ENCODE measurements at places on chromosomes 5 and 9.

GRCh38 chr5:58582019-58582802 is 664 bp upstream of the RAB3C start:
- DNase-seq = no peak

- DNase-seq = no peak
Measured at GRCh38 chr5:100469767-100470166, 65.4 kb upstream of the FAM174A start.

GRCh38 chr5:38462976-38463633 is 93.3 kb downstream of the LIFR start:
- no peak for DNase-seq

- no peak for DNase-seq
Measured at GRCh38 chr9:95425910-95426551, 90.7 kb downstream of the PTCH1 start.

GRCh38 chr9:99249619-99250018 is 27.5 kb downstream of the SEC61B start:
- no peak for DNase-seq

DNA sequence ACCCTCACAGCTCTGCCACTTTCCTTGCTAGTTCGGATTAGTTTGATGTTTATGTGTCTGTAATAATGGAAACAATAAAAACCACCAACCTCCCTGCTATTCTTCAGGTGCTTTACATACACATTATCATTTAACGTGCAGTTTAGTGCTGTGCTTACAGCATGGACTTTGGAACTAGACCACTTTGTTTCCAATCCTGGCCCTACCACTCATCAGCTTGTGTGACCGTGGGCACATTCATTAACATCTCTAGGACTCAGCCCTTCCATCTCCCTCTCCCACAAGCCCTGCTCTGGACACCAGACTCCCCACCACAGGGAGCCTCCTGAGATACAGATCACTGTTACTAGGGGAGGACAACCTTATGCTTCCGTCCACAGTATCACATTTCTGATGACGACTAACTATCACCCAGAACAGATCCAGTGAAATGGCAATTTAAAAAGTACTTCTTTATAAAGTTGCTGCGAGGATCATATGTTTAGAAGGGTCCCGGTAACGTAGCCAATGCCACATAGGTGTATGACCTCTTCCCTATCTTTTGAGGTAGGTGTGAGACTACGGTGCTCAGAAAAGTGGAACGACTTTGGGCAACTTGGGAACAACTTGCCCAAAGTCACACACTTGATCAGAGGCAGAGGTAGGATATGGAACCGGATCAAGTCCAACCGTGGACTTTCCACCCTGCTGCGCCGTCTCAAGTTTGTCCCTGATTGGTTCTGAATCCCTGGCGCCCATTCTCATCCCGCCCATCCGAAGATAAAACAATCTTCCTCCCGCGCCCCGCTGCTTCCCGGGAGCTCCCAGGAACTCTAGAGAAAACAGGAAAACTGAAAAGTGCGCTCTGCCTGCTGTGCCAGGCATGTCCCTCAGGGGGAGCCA is 132.4 kb upstream of the NIPBL start:
- DNase-seq = no peak

DNA sequence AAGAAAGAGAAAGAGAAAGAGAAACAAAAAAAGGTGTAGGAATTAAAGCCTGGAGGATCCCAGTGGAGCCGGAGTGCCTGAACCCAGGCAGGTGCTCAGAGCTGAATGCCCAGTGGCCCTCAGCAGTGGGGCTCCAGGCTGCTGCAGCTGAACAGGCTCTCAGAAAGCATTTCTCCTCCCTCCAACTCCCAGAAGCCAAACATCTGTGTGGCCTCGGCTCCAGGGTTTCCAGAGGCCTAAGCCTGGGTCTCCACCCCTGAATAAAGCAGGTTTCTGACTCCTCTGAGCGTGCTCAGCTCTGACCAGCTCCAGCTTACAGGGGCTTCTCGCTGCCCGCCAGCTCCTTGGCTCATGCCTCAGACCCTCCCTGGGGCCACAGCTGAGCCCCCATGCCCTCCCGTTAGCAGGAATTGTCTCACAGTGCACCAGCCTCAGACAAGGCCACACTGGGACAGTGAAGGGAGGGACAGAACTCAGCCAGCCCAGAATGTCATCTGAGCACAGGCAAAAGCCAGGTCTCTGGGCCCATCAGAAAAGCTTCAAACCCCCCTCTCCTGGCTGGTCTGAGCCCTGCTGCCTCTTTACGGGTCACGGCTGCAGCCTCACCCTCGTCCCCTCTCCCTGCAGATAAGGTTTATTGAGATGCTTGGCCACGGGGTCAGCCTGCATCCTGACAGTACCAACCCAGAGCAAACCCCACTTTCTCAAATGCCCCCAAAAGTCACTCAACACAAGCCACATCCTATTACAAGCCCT is 114.4 kb upstream of the PPP1R26 start:
- DNase-seq = no peak

DNA sequence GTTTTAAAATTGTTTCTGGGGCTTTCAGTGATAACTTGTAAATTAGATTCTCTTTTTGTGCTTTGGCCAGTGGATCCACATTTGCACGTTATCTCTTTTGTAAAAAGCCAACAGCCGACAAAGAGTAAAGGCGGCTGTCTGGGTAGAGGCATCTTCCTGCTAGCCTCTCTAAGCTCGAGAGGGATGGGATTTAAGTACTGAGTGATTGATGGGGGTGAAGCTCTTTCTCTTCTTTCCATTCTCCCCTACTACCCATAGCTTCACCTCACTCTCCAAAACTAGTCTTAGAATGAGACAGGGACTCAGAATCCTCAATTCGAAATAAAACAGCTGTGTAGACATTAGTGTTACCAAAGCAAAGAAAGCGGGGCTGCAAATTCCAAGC is 3.4 kb downstream of the PBX3 start:
- DNase-seq = no peak

DNA sequence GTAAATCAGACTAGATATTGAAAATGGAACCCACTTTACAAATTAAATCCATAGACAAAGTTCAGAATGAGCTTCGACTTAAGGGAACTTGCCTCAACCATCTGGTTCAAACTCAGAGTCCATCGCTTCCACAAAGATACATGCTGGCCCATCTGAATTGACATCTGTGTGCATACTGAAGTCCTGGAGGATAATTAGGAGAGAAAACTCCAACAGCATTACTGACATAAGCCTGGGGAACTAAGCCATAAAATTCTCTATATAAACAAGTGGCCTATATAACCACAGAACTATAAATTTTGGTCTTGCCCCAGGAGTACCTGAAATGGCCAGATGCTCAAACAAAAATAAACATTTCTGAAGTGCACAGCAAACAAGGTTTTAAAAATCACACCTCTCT is 94.4 kb downstream of the IZUMO3 start:
- no peak for DNase-seq

- no peak for DNase-seq
Measured at GRCh38 chr5:34686762-34687268, 30.7 kb downstream of the RAI14 start.

GRCh38 chr5:143133721-143134120 is 269.8 kb downstream of the NR3C1 start:
- no peak for DNase-seq

- no peak for DNase-seq
Measured at GRCh38 chr9:101271102-101271501, 113.7 kb downstream of the BAAT start.

DNA sequence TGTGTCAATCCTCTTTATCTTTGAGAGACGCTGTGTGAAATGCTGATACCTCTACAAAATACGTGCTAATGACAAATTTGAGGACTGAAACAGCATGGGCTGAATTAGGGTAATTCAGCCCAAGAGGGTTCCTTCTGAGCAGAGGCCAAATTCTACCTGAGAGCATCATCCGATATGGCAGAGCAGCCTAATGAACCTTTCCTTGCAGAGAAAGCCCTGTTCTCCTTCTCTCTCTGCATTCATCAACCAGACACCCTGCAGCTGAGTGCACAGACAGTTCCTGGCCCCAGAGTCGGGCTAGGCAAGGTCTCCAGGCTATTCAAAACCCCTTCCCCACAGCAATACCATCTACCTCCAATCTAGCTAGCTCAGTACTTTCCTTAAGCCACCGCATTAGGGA is 77.9 kb downstream of the TRIM32 start:
- no peak for DNase-seq

- DNase-seq = no peak
Measured at GRCh38 chr5:159178978-159179377, 30.4 kb downstream of the RNF145 start.

- DNase-seq = no peak
Measured at GRCh38 chr9:9170439-9171134, 1371.0 kb upstream of the DMAC1 start.

DNA sequence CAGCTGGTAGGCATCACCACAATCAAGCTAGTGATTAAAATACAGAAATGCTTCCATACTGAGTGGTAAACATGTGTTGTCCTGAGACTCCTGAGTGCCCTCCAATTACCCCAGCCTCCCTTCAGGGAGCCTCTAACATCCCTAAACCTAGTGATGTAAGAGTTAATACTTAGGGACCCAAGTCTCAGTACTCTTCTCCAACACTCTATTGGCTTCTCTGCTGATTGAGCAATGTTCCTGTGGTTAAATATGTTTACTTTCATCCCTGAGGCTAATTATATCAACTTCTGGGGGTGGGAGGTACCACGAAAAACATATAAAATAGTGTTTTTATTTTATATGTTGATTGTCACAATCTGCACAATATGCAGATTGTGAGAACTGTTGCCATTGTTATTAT is 5.0 kb downstream of the GRXCR2 start:
- DNase-seq = no peak

All from anterior cingulate cortex (tissue), 58 donors.